ENCODE measurements at places on chromosomes 13 and 19. TPM values are rescaled to one million over a fixed set of nuclear protein-coding genes. Genes with fewer than 3 reads are reported as not detected.

DNA sequence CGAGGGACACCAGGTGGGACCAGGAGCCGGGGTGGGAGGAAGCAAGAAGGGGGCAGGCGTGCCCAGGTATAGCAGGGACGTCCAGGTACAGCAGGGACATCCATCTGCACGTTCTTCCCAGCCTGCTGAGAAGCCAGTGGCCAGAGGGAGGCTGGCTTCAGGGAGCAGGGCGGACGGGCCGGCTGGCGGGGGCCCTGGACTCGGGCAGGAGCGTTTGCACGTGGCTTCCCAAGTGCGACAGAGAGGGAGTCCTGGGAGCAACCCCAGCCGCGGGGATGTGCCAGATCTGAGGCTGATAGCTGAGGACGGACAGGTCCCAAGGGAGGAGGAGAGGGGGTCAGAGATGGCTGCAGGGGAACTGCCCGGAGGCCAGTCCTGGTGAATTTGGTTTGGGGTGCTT, 36.7 kb downstream of the MYO9B start:
- DNase-seq, result no peak

DNA sequence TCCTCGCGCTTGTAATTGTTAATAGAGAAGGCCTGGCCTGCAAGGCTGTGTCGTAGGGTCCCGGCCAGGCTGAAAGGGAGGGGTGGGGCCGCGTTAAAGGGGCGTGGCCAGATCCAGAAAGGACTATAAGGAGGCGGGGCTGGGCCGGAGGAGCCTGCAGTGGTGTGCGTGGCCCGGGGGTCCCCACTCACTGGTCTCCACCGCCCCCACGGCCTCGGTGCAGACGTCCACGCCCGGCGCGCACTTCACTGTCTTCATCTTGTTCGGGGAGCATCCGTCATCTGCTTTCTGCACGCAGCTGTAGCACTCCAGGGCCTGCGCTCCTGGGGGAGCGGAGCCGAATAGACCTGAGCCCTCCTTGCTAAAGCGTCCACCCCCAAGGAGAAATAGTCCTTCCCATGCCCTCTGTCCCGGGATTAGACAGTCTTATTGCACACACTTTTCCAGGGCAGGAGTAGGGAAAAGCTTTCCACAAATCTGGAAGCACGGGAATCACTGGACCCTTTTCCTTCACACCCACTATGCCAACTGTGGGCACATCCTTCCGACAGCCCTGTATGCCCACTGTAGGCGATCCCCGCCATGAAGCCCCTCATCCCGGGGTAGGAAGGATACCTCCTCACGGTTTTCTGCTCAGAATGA, 1.2 kb downstream of the LYPD3 start:
- DNase-seq, result no peak

- peak; percentile 32 for DNase-seq
Observed at GRCh38 chr19:3270902-3271301, 46.4 kb downstream of the CELF5 start.

- no peak for DNase-seq
Observed at GRCh38 chr13:101408992-101409656, 7.2 kb downstream of the NALCN start.

DNA sequence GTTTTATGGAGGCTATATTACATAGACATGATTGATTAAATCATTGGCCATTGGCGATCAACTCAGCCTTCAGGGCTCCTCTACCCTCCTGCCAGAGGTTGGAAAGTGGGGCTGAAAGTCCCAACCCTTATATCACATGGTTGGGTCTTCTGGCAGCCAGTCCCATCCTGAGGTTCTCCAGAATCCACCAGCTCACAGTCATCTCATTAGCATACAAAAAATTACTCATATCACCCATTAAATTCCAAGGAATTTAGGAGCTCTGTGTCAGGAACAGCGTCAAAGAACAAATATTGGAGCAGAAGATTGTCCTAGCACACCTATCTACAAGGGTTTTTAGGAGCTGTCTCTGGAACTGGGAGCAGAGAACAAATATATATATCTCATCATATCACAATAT, 39.4 kb upstream of the FARP1 start:
- no peak for DNase-seq

DNA sequence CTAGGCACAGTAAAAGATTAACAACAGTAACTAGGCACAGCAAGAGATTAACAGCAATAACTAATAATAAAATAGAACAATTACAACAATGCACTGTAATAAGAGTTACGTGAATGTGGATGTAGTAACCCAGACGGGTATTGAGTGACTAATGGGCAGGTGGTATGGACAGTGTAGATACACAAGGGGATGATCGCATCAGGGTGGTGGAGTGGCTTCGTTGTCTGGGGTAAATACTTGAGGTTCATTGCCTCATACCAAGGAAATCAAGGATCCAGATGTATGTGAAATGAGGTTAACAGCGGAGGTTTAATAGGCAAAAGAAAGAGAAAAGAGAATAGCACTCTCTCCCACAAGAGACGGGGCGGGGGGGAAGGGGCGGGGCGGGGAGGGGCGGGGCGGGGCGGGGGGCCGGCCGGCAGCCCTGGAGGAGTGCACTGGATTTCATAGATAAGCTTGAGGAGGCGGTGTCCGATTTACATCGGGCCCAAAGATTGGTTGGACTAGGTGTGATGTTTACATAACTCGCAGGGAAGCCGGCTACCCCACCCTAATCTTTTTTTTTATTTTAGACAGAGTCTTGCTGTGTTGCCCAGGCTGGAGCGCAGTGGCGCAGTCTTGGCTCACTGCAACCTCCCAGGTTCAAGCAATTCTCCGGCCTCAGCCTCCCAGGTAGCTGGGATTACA, 106.3 kb downstream of the KCTD15 start:
- no peak for DNase-seq

GRCh38 chr19:29193155-29193554, 19.8 kb downstream of the UQCRFS1 start:
- no peak for DNase-seq

DNA sequence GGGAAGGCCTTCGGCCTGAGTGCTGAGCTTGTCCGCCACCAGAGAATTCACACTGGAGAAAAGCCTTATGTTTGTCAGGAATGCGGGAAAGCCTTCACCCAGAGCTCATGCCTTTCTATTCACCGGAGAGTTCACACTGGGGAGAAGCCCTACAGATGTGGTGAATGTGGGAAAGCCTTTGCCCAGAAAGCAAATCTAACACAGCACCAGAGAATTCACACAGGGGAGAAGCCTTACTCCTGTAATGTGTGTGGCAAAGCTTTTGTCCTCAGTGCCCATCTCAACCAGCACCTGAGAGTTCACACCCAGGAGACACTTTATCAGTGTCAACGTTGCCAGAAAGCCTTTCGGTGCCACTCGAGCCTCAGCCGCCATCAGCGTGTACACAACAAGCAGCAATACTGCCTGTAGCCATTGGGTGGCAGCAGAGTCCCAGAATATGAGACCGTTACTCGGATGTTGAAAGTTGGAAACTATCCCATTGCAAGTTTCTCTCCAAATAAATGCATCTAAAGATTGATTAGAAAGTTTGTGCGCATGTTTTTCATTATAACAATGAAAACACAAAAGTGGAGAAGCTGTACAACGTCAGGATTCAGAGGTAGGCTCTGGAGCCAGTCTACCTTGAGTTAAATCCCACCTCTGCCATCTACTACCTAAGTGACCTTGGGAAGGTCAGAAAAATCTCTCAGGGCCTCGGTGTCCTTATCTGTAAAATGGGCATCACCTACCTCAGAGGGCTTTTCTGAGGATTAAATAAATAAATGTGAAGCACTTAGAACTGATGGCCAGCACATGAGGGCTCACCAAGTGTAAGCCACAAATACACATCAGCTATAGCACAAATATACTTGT, 21.1 kb downstream of the ZNF473 start:
- DNase-seq, result no peak

DNA sequence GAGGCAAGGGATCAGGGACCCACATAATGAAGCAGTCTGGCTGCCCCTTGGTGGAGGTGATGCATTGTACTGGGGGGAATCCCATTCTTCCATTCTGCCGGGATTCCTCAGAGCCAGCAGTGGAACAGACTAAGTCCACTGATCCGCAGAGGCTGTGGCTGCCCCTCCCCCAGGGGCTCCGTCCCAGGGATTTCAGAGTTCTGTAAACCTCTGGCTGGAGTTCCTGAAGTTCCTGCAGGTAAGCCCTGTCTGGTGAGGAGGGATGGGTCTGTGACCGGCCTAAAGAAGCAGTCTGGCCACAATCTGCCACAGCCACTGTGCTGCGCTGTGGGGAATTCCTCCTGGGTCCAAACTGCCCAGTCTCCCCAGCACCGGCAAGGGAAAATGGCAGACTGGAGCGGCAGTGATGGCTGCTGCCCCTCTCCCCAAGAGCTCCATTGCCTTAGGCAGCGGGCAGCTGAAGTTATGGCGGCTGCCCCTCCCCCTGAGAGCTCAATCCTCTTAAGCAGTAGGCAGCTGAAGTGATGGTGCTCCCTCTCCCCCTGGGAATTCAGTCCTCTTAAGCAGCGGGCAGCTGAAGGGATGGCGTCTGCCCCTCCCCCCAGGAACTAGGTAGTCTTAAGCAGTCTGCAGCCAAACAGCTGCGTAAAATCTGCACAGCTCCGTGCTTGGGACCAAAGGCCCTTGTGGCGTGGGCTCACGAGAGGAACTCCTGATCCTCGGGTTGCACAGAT, 155.7 kb downstream of the PCDH17 start:
- peak; percentile 6 for DNase-seq

DNA sequence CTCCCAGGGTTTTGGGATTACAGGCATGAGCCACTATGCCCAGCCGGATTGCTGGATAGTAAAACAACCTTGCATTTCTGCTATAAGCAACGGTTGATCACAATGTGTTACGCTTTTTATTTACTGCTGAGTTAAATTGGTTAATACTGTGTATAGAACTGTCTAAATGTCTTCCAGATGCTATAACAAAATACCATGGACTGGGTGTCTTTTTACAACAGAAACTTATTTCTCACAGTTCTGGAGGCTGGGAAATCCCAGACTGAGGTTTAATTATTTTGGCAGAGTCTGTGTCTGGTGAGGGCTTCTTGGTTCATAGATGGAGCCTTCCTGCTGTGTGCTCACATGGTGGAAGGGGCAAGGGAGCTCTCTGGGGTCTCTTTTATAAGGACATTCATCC, 65.5 kb downstream of the ING1 start:
- DNase-seq, result peak; percentile 49

- no peak for DNase-seq
Observed at GRCh38 chr13:110015253-110015652, 228.9 kb upstream of the IRS2 start.

GRCh38 chr13:43235028-43235427, 211.6 kb downstream of the DNAJC15 start:
- DNase-seq, result no peak

GRCh38 chr13:49254007-49254406, 6.3 kb downstream of the CDADC1 start:
- no peak for DNase-seq

- no peak for DNase-seq
Observed at GRCh38 chr19:53085496-53085895, 17.7 kb downstream of the ZNF160 start.

DNA sequence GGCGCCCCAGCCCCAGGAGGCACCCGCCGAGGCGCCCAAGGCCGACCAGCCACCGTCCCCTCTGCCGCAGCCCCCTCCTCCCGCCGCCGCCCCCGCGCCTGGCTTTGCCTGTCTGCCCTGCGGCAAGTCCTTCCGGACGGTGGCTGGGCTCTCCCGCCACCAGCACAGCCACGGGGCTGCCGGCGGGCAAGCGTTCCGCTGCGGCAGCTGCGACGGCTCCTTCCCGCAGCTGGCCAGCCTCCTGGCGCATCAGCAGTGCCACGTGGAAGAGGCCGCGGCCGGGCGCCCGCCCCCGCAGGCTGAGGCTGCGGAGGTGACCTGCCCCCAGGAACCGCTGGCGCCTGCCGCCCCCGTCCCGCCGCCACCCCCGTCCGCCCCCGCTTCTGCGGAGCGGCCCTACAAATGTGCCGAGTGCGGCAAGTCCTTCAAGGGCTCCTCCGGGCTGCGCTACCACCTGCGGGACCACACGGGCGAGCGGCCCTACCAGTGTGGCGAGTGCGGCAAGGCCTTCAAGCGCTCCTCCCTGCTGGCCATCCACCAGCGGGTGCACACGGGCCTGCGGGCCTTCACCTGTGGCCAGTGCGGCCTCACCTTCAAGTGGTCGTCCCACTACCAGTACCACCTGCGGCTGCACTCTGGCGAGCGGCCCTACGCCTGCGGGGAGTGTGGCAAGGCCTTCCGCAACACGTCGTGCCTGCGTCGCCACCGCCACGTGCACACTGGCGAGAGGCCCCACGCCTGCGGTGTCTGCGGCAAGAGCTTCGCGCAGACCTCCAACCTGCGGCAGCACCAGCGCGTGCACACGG, 2.6 kb upstream of the NAT14 start:
- no peak for DNase-seq

DNA sequence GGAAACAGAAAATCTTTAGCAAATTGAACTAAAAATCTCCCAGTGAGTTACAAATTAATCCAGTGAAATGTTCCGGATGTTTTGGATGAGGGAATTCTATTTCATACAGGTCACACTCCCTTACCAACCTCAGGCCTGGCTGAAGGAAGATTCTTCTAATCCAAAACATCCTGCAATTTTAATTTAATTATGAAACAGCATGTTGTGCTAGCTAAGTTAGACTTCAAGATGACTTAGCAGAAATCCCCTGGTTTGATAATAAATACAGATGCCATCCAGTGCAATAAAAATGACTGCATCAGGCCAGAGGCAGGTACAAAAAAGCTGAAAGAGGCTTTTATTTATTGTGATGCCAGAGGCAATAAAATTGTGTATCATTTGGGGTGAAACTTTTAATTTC, 96.7 kb upstream of the CLDN10 start:
- no peak for DNase-seq

- DNase-seq, result no peak
Observed at GRCh38 chr19:14507704-14508542, 10.3 kb downstream of the DNAJB1 start.

DNA sequence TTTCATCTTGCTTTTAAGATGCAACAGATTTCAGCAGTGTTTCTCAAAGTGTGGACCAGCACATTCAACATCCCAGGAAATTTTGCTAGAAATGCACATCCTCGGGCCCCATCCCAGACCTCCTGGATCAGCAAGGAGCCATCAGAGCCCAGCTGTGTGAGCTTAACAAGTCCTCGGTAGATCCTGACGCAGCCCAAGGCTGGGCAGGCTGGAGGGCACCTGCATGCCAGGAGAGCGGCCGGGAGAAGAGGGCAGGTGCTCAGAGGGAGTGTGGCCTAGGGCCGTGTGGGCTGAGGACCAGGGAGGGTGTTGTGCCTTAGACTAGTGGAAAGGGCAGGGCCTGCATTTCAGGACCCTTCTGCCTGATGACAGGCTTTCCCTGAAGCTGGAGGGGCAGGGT, 2.2 kb upstream of the MCF2L start:
- no peak for DNase-seq

- no peak for DNase-seq
Observed at GRCh38 chr19:12126707-12127106, 13.4 kb downstream of the ZNF20 start.

GRCh38 chr13:77872995-77873394, 45.6 kb downstream of the EDNRB start:
- no peak for DNase-seq

Gene EBI3
- total RNA-seq, result 0.53 TPM

Gene SIGLEC11
- total RNA-seq, result 1.2 TPM

Gene ZNF577
- 15.6 TPM for total RNA-seq

Gene COL4A2
- total RNA-seq, result 468 TPM

Gene NLRP12
- 0.22 TPM for total RNA-seq

Gene TDRD12
- 0.22 TPM for total RNA-seq

Gene ZNF558
- 25.8 TPM for total RNA-seq

Gene PAN3
- total RNA-seq, result 16.5 TPM

Gene IRS2
- 1.5 TPM for total RNA-seq

Gene CEACAM8
- total RNA-seq, result 0.04 TPM

Gene GNG7
- 0.58 TPM for total RNA-seq

Gene IGFL3
- total RNA-seq, result not detected

Measured in muscle of leg (tissue), 16 donors.